Stimulated activated CD4-positive, alpha-beta T cell treated with anti-CD3 and anti-CD28 coated beads, Interleukin-1b, Interleukin-23, amount 100 ng/mL, for 1 hour (primary cell): ENCODE measurements at places on chromosomes 3 and 15.

DNA sequence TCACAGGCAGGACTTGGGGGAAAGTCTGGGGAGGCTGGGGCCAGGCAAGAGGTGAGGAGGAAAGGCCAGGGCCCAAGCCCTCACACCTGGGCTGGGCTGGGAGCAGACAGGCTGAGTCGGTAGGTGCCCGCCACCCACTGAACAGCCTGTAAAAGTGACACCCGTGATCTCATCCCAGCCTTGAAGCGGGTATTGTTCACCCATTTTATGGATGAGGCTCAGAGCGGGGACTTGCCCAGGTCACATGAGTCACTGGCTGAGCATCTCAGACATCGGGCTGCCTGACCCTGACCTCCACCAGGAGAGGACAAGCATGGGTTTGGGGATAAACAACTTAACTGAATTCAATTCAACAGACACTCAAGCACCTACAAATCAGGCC, 52.0 kb upstream of the CTSH start:
- DNase-seq, result no peak

DNA sequence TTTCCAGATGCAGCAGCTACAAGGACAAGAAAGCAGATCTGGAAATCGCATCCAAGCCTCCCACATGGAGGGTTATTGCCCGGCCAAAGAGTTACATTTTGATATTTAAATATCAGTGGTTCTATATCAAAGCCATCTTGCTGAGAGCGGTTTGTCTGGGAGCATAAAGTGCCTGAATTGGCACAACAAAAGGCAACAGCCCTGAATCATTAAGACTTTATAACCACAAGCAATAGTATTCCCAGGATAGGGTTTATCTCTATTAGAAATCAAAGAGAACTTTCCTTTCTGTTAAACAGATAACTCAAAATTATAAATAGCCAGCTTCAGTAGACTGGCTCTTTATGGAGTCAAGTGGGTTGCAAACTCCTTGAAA, 564.7 kb downstream of the ROBO1 start:
- no peak for DNase-seq

DNA sequence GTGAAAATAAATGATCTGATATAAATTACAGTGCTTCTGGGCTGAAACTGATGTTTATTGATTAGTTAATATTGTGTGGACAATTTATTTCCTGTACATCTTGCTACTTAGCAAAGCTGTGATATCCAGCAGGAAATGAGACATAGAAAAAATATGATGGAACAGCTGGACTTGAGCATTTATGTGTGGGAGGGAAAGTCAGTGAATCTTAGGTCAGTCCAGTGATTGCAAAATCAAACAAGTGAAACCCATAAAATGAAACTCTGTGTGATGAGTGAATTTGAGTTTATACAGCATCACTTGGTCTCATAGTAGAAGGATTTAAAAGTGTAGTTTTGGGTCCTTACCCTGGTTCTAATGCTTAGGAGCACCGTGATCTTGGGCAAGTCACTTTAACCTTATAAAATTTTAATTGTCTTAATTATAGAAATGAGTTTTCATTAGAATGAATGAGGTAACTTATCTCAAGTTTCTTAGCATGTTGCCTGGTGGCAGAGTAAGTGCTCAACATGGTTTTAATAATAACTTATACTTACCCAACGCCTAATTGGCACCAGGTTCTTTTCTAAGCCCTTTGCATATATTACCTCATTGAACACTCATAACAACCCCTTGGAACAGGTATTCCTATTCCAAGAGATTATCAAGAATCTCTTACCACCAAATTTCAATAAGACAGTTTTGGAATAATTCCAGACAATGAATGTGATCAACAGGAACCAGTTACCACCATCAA, 194.6 kb downstream of the ADAMTSL3 start:
- DNase-seq, result no peak

DNA sequence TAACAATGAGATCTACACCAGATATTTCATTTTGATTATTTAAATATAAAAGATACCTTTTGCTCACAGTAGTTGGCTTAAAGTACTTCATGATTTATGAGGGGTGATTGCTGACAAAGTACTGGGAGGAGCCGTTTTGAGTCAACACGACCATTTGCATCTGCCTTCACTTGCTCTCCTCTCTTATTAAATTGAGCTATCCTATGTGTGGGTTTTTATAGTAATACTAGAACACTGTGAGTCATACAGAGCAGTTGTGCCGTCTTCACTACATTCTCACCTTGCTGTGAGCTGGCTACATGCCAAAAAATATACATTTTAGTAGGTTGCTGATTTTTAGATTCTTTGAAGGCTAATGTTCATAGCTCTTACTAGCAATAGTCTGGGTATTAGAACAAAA, 161.2 kb downstream of the ALCAM start:
- no peak for DNase-seq

DNA sequence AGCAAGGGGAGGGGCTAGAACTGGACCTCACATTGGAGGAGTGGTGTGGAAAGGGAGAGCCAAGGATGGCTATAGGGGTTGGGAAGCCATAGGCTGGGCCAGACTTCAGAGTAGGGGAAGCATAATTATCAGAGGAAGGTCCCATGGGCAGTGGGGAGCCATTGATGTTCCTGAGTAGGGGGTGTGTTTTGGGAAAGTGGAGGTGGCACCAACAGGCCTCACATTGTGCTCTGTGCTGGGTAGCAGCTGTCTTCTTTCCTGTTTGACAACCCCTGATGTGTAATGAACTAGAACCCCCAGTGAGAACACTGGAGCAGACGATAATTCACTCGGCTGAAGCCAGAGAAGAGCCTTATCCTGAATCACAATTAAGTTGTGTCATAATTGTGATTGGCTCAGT, 41.2 kb downstream of the SLC6A11 start:
- no peak for DNase-seq

DNA sequence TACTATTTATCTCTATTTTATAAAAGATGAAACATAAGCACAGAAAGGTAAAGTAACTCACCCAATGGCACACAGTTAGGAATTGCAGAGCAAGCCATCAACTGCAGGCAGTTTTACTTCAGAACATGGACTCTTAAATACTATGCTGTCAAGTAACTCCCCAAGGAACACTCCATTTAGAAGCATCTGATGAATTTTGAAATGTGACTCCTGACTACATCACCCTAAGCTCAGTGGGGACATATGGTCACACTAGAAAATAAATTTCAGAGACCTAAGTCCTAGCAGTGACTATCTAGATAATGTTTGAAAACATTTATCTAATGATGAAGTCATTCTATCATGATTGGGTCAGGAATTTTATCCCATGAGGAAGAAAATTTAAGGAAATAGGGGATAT, 272.8 kb upstream of the ARRDC4 start:
- DNase-seq, result no peak

GRCh38 chr15:31295658-31296057, 31.0 kb upstream of the KLF13 start:
- DNase-seq, result no peak

DNA sequence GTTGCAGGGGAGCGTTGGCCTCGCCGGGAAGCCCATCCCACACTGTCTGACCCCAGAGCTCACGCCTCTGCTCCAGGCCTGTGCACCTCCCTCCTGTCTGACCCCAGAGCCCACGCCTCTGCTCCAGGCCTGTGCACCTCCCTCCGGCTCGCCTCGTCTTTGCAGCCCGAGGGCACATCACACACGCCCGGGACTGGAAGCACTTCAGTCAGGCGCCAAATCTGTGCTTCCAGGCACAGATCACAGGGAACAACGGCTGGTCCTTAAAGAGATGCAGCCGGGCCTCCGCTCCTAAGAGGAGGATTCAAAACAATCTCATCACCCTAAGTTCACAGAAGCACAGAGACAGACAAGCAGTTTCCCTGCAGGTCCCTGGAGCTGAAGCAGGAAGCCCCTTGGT, 103.0 kb upstream of the RPL32 start:
- DNase-seq, result no peak

GRCh38 chr3:127183931-127184869, 8.7 kb upstream of the PRR23E start:
- no peak for DNase-seq

- no peak for DNase-seq
These were observed 15.0 kb downstream of the CEP70 start for GRCh38 chr3:138578961-138579574.

- peak; percentile 45 for DNase-seq
These were observed 171.1 kb upstream of the ICE2 start for GRCh38 chr15:60649845-60650548.

DNA sequence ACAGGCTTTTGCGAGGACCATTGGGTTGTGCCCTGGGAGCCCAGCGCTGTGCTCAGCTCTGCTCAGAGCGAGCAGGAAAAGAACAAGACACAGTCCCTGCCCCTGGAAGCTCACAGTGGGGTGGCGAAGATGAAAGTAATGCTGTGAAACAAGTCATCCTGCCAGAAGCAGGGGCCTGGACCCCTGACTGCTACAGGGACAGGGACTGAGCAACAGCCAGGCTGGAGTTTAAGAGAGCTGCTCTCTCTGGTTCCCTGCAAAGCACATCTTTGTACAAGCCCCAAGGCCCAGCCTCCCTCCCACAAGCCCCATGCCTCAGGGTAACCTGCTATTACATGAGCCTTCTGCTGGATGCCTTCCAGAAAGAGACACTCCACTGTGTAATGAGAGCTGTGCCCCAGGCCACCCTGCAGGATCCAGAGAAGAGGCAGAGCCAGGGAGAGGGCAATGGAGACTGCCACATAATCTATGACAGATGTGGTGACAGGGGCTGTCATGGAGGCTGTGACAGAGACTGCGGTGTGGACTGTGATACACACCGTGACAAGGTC, 7.1 kb upstream of the HCN4 start:
- no peak for DNase-seq

GRCh38 chr15:82118040-82118439, 72.2 kb upstream of the MEX3B start:
- DNase-seq, result no peak

DNA sequence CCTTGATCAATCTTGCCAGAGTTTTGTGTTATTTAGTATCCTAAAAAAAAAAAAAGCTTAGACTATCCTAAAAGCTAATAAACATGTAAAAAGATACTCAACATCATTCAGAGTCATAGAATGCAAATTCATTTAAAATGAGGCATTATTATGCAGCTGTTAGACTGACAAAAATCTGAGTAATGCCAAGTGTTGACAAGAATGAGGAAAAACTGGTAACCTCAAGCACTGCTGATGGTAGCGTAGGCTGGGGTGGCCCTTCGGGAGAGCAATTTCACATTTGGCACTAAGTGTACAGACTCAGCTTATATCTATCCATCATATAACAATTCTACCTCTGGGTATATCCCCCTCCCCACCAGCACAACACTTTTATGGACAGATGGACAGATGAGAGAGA, 280.4 kb downstream of the RAP2B start:
- no peak for DNase-seq

DNA sequence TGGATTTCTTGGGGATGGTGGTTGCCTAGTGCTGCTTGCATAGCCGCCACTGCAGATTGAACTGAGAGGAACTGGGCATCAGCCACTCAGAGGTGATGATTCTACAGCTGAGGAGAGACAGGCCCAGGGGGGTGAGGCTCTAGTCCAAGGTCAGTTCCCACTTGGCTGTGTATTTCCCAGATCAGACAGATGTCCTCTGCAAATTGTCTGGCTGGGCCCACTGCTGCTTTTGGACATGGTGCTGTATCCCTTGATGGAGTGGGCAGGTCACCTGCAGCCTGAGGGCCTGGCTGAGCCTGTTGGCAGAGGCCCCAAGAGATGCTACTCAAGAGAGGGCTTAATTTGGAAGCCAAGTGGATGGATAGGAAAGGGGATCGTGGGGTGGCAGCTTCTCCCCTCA, 124.5 kb upstream of the CTDSPL start:
- DNase-seq, result no peak

DNA sequence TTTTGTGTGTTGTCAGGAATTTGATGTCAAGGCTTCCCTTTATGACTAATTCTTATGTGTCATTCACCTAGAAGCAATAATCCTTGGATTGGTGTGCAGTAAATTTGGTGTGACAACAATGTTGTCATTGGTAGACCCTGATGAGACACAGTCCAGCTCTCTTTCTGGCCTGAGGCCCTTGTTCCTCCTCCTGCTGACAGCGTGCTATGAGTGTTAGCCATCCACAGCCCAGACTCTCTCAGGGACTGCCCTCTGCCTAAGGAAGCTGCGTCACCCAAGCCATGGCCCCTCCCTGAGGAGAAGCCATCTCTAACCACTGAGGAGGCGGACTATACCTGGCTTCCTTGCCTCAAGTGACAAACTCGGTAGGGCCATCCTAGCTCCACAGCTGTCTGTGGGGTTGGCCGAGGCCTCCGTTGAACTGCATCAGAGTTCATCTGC, 13.3 kb upstream of the TM4SF1 start:
- no peak for DNase-seq

DNA sequence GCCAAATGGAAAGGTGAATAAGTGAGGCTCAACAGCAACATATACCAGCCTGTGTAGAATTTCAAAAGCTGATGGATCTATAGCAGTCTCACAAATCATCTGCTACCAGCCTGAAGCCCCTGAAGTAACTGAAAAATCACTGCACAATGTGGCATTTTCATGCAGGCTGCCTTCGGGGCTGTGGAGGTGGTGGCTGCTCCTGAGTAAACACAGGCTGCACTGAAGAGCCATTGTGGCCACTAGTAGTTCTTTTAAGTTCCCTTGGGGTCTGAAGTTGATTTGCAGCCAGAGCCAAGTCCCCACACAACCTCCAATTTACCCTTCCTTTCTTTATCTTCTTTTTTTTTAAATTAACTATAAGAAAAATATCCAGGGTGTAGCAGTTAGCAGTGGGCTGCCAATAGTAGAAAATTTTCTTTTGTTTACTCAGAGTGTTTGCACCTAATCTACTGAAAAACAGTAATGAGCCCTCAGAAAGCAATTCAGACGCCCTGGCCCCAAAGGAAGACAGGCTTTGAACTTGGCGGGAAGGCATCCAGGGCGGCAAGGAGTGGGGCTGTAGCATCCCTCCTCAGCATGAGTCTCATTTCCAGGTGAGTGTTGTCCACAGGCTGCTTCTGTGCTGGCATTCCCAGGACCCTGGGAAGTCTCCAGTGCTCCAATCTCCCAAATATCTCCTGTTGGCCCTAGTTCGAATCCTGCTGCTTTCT, 13.3 kb upstream of the SUSD5 start:
- no peak for DNase-seq

GRCh38 chr3:170096342-170096741, 58.5 kb downstream of the GPR160 start:
- no peak for DNase-seq

DNA sequence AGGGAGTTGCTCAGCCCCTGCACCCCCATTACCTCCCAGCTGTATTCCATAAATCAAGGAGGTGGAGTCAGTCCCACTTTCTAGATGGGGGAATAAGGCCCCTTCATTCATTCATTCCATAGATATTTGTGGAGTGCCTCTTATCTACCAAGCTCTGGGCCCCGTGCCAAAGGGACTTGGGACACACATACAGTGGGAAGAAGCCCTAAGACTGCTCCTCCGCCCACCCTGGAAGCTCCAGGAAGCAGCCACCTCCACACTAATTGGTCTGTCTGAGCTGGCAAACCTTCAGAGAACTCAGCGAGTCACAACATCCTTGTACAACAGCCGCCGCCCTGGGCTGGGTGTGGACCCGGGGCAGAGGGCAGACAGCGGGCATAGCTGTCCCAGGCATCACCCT, 6.4 kb downstream of the STRA6 start:
- no peak for DNase-seq

DNA sequence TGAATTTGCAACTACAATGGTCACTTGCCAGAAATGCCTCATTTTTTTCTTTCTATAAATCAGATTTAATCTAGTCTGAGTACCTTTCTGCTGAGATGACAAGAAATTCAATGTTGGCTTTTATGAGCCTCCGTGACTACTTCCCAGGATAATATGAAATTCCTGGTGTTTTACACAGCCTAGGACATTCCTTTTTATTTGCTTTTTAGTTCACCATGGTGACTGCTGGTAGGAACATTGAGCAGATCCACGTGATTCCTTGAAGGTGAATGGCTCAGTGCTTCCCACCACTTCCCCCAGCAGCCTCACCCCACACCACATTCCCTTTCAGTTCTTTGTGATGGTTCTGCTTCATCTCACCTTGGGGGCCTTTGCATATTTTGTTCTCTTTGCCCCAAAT, 4.3 kb upstream of the NPTN start:
- no peak for DNase-seq
